Left lung (tissue), 14 donors: ENCODE measurements at places on chromosomes 1 and 21.

- DNase-seq: peak; percentile 19
These were observed 688 bp downstream of the PTTG1IP start for GRCh38 chr21:44872649-44873355.

DNA sequence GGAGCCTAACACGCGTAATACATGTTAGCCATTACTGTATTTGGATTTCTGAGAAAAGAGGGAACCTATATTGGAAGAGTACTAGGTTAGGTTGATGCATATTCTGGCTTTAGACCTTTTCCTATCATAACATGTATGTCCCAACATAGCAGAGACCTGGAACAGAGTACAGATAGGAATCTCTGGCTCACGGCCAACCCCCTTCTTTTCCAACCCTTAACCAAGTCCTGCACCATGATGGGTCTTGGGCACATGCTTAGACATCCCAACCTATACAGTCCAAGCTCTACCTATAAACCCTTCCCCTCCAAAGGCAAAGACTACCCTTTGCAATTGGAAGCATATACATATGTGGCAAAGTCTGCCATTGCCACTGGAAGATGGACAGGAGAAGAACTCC is 227.9 kb downstream of the TM2D1 start:
- no peak for DNase-seq

- no peak for DNase-seq
These were observed 185.7 kb downstream of the FOXD2 start for GRCh38 chr1:47623557-47623940.

DNA sequence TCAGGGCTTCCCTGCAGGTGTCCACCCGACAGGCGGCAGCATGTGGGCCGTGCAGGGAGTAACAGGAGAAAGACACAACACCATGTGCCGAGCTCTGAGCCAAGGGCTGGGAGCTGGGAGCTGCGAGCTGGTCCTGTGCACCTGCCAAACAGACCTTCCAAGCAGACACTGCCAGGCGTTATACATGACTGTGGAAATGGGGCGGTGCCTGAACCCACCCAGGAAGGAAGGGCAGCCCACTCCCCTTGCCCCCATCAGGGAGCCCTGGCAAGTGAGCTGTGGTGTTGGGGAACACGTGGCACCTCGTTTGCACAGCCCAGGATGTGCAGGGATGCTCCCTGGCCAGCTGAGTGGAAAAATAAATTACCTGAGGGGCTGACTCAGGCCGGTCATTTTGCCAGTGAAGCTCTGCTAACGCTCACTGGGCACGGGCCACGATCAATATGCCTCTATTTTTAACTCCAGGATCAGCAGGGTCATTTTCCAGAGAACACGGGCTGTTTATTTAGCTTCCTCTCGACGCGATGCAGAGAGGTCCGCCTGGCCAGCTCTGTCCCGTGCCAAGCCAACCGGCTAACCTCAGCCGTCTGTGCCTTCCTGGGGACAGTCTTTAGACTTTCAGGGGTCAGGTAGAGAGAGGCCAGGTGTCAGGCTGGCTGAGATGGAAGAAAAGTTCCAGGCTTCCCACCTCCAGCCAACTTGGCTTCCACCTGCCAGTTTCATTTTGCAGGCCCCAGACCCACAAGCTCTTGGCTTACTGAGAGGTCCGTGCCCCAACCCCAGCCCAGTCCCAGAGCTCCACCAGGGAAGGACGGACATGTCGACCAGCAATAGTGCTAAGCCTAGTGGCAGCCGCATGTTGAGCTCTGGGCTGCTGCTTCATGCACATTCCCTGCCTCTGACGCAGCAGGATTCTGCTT is 196.7 kb upstream of the VAMP3 start:
- DNase-seq: peak; percentile 66

- no peak for DNase-seq
These were observed 439.6 kb upstream of the ADAMTS5 start for GRCh38 chr21:27406300-27407009.
